GM04504 (cell line): ENCODE measurements at places on chromosomes 1 and 21.

DNA sequence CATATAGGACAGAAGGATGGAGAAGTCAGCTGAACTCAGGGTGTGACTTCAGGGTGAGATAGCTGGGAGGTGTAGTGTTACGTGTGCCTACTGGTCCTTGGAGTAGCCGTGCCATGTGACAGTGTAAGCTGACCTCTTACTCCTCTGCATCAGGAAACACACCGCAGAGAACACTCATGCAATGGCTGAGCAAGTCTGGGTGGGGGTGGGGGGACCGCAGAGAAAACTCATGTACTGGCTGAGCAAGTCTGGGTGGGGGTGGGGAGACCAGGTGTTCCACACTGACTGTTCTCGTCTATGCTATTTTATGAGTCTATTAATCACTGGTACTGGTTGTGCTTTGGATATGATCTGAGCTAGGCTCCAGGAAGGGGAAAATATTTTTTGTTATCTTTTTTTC is 233.1 kb downstream of the PAPPA2 start:
- DNase-seq: no peak

GRCh38 chr1:52190500-52191252 is 48.8 kb downstream of the ZFYVE9 start:
- no peak for DNase-seq

DNA sequence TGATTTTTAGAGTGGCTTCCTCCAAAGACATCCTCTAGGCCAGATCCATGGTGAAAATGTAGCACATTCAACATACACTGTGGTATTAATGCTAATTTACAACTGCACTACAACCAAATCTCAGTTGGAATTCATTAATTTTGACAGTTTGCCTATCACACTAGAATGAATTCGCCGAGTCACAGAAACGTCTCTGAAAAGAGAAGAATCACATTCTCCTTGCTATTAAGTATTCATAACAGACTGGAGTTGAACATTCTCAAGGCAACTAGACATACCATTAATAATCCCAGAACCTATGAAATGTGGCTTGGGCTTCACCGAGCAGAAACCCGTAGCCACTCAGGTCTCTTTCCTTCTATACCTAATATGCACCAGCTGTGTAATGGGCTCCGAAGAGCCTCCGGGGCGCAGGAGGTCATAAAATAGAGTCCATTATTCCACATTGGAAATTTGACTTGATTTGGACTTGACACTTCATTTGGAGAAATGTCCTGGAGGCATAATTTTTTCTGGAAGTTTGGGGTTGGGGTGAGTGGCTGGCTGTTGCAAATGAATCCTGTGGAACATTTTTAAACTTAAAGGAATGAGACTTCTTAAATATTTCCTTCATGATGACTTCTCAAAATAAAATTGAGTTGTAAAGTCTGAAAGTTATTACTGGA is 117.1 kb downstream of the DSCAM start:
- no peak for DNase-seq

DNA sequence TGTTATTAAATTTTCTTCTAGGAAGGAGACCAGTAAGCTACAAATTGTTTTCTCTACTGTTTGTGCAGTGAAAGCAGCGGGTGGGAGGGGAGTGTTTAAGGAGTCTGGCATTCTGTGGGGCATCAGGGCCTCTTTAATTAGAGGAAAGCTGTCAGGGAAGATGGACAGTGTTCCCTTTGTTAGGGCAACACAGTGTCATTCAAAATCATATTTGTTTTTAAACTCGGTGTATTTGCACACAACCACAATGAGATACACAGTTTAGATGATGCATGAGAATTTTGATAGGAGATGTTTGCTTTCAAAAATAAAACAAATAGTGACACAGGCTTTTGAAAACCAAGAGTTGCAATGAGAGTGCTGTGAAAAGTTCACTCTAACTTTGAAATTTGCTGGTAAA is 15.1 kb upstream of the ST6GALNAC3 start:
- no peak for DNase-seq

- no peak for DNase-seq
Observed at GRCh38 chr1:58155418-58156123, 391.0 kb downstream of the OMA1 start.

GRCh38 chr1:245961137-245961540 is 545.9 kb downstream of the SMYD3 start:
- DNase-seq: peak; percentile 33

DNA sequence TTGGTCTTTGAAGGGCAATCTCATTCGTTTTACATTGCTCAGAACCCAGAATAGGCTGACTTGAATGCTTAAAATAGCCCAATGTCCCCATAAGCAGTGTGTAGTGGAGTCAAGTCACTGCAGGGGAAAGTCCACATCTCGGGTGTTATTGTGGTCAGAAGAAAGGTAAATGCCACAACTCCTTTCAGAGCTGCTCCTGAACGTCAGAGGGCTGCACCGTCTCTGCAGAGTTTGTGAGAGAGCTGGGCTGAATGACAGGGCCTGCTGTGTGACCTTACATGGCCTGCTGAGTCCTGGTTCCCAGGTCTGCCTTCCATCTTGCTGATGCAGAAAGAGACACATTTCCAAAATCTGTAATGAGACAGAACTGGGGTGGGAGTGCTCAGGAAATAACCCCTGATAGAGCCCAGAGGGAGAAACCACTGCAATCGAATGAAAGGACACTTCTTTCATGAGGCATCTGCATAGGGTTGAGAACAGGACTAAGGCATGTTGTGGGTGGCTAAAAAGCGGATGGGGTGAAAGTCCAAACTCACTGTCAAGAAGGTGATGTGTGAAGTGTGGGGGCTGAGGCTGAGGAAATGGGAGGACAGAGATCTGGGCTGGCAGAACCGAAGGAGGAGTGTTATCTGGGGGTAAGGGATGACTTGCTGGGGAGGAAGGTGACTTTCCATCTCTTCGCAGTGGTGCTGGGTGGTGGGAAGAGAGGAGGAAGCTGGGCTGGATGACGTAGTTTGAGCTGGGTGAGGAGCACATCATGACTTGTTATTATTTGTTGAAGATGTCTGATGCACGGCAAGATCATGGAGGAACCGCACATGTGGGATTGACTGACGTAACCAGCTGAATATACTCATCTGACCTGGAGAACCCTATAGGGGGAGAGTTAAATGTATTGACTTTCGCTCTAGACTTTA is 33.7 kb downstream of the XCL2 start:
- no peak for DNase-seq

- no peak for DNase-seq
Observed at GRCh38 chr1:208061632-208062031, 150.7 kb upstream of the CD34 start.

- peak; percentile 64 for DNase-seq
Observed at GRCh38 chr1:3831689-3832088, 25.3 kb downstream of the CEP104 start.

GRCh38 chr1:204967451-204967850 is 75.6 kb upstream of the CNTN2 start:
- no peak for DNase-seq

DNA sequence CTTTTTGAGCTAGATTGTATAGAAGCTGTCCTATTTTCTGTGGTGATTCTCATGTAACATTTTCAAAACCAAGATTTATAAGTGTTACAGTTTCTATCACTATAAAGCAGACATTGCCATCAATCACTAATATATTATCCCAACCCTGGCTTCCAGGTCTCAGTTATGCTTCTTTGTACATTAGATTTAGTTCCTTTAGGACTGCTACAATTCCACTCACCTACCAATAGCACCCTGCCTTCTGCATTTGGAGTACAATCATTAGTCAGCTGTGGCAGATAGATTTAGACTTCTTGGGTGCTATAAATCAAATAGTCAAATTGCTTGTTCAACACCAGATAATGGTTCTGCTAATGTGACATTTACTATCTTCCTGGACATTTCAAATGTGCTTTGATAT is 281.6 kb downstream of the BRINP3 start:
- DNase-seq: no peak

- DNase-seq: no peak
Observed at GRCh38 chr1:182974506-182975191, 21.7 kb upstream of the SHCBP1L start.

GRCh38 chr1:109787211-109787844 is 23.6 kb upstream of the EPS8L3 start:
- DNase-seq: no peak

- no peak for DNase-seq
Observed at GRCh38 chr1:200512191-200512590, 102.4 kb upstream of the ZNF281 start.

DNA sequence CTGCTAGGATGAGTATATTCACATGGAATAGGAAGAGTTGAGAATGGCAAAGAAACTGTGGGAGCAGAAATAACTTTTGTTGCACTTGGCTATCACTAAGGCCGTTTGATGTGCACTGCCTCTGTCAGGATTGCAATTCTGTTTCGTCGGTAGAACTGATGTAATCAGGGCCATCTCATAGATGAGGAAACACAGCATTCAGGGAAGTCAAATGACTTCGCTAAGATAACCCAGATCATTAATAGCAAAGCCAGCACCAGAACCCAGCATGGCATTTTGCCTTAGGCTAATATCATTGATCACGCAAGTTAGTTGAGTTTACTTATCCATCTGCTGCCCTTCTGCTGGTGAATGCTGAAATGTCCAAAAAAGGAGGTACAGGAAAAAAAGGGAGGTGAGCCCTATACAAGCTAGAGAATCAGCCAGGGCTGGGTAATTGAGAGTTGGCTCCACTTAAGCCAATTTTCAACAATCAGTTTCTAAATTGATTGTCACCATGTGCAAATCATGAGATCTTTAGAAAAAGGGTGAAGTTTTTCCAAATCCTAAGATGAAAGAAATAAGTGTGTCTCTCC is 7.6 kb downstream of the RASSF5 start:
- DNase-seq: no peak

- no peak for DNase-seq
Observed at GRCh38 chr21:31502537-31503143, 156.9 kb upstream of the SOD1 start.

DNA sequence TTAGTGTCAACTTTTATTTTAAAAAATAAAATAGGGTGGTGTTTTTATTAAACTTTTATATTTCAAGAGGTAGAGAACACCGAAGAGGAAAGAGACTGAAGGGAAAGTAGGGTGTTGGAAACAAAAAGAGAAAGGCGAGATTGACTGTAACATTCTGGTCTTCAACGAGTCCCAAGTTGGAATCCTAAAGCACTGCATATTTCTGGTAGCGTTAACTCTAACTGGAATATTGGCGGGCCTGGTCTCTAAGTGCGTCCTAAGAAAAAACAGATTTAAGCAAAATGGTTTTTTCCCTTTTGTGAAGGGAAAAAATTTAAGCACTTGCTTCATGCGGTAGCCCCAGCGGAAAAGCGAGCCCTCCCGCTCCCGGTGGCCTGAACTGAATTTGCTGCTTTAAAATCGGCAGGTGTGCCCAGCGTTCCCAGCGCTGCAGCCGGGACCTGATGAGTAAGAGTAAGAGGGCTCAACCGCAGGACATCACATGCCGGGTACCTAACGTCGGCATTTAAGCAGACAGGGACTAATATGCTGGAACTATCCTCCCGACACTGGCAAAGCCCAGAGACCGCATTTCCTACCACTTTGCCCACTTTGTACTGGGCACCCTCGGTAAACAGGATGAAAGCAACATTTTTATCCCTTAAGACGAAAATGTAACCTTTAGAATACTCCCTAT is 30.5 kb upstream of the NFIA start:
- DNase-seq: no peak

GRCh38 chr1:235054466-235054865 is 74.2 kb downstream of the TOMM20 start:
- DNase-seq: no peak

DNA sequence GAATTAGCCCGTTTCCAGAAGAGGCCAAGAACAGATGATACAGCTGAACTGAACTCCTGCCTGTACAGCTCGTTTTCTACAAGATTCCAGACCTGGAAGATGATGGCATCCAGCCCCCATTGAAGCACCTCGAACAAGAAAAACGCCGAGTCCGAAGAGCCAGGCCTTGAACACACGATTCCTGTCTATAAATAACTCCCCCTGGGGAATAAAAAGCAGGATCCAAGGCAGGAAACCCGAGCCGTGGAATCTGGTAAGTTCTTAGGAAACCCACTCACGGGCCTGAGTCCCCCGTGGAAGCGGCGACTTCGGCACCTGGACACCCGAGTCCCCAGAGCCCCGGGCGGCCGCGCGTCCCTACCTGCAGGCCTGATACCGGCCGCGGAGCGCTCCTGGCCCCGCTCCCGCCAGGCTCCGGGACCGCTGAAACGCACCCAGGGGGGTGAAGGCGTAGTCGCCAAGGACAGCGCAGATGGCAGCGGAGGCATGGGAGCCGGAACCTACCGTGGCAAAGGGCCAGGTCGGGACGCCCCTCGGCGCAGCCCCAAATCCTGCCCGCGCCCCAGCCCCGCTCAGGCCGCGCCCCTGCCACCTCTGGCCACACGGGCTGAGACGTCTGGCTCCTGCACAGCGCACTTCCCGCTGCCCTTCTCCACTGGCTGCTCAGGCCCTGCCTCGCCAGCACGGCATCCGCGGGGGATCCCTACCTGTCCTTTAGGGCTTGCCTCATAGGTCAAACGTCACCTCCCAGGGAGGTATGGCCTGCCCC is 14.0 kb upstream of the HLCS start:
- DNase-seq: no peak

DNA sequence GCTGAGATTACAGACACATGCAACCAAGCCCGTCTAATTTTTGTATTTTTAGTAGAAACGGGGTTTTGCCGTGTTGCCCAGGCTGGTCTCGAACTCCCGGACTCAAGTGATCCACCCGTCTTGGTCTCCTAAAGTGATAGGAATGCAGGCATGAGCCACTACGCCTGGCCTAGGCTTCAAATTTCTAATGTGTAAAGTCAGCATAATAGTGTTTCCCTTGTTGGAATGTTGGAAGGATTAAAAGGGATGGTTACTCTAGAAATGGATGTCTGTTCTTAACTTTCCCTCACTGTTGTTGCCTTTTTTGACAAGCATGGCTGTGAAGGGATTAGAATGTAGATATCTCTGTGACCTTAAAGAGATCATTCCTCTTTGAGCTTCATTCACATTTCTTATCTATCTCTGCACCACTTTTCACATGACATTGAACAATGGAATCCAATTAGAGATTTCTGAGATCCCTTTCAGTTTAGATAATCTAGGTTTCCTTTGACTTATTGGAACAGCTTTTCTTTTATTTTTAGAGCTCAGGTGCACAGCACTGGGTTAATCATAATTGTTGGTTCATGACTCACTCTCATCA is 33.7 kb downstream of the NFASC start:
- no peak for DNase-seq

GRCh38 chr1:156104861-156105832 is 9.4 kb upstream of the LMNA start:
- peak; percentile 76 for DNase-seq

GRCh38 chr1:117600325-117600943 is 5.4 kb upstream of the TENT5C start:
- no peak for DNase-seq

GRCh38 chr1:72006092-72006491 is 276.2 kb downstream of the NEGR1 start:
- DNase-seq: no peak
